T-helper 22 cell (primary cell): ENCODE measurements at places on chromosomes 2 and 18.

DNA sequence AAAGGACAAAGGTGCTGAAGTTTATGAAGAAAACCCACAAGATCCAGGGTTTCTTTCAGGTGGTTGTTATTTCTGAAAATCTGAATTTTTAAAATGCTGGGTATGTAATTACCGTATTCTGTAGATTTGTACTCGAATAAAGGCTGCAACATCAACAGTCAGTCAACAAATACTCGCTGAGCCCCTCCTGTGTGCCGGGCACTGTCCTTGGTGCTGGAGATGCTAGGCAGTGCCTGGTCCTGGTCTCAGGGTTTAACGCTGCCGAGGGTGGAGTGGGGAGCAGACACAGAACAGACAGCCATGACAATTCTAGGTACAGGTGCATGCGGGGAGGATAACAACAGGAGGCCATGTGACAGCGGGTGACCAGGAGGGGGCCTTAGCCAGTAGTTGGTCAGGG, 27.2 kb upstream of the PDIA6 start:
- DNase-seq, result no peak

DNA sequence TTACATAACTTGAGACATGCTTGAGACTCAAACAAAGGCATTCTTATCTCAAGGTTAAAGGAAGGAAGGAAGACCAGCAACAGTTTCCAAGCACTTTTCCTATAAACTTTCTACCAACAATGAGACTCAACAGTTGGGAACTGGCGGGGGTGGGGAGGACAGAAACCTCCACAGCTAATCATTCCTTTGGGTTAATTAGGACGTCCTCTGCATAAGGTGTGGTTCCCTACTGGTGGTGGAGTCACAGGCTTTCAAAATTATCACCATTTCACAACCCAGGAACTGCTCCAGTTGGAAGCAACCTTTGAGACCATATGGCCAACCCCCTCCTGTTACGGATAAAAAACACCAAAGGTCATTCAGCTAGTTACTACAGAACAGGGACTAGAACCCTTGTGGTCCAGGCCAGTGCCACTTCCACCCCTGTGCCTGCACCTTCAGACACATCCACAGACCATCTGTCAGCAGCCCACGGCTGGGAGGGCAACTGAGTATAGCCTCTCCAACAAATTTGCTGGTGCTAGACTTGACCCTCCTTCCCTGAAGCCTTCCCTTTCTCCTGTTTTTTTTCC, 30.1 kb upstream of the ATL2 start:
- DNase-seq, result no peak

- no peak for DNase-seq
Observed at GRCh38 chr2:64214281-64215115, 70.3 kb upstream of the PELI1 start.

- no peak for DNase-seq
Observed at GRCh38 chr2:18474700-18475099, 85.8 kb downstream of the RDH14 start.

DNA sequence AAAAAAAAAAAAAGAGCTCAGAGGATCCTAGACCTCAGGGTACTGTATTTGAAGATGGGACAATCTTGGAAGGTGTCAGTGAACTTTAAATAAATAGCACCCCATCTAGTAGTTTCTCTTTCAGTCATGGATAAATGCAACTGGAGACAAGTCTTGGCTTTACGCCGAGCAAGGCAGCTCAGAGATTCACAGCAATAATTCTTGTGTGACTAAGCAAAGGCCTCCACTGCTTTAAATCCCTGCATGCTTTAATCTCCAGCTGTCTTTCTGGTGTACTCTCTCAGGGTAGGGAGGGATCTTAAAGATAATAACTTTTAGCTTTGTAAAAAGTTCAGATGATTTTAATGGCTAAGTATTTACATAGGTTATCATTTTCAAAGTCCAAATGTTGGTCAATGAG, 36.3 kb downstream of the NRXN1 start:
- DNase-seq, result no peak

DNA sequence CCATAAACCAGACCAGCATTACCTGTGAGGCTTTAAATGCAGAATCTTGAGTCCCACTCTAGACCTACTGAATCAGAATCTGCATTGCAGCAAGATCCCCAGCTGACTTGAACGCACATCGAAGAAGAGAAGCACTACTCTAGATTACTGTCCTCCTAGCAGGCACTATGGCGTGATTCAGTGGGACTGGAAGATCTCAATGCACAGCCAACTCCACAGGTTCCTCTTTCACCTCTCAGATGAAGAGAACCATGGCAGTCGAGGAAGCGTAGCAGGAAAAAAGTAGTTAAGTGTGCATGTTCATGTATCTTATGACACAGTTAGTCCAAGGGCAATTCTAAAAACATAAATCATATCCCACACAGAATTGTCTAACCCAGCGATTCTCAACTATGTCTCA, 97.4 kb downstream of the STK39 start:
- DNase-seq, result no peak
